ENCODE measurements at places on chromosomes 11 and 22. TPM values are rescaled to one million over a fixed set of nuclear protein-coding genes. Genes with fewer than 3 reads are reported as not detected.

SEPTIN3 gene
- 2.1 TPM for total RNA-seq

GAL3ST1 gene
- total RNA-seq = 1.3 TPM

PKP3 gene
- not detected for total RNA-seq

MRGPRX3 gene
- total RNA-seq = not detected

GRM5 gene
- total RNA-seq = not detected

LMNTD2 gene
- total RNA-seq = 6.6 TPM

OR52N4 gene
- total RNA-seq = 1.8 TPM

HTR3B gene
- total RNA-seq = not detected

ZNF215 gene
- 1.3 TPM for total RNA-seq

TMEM45B gene
- 4.4 TPM for total RNA-seq

TIMP3 gene
- not detected for total RNA-seq

MS4A4E gene
- total RNA-seq = not detected

ACR gene
- not detected for total RNA-seq

RELA gene
- 150 TPM for total RNA-seq

MRE11 gene
- total RNA-seq = 51.1 TPM

OR8G1 gene
- total RNA-seq = not detected

GGT5 gene
- total RNA-seq = 0.19 TPM

PHETA2 gene
- 2.5 TPM for total RNA-seq

P2RY2 gene
- total RNA-seq = not detected

PLA2G3 gene
- not detected for total RNA-seq

MICAL2 gene
- 253 TPM for total RNA-seq

EFCAB6 gene
- total RNA-seq = 0.09 TPM

DTX4 gene
- total RNA-seq = 0.13 TPM

PKNOX2 gene
- not detected for total RNA-seq

FAT3 gene
- not detected for total RNA-seq

SSRP1 gene
- 92.1 TPM for total RNA-seq

POGLUT3 gene
- 9.6 TPM for total RNA-seq

All from activated T-helper 17 cell treated with anti-CD3 and anti-CD28 coated beads, Interleukin-2, amount 50 U/mL, for 72 hours (primary cell).